ENCODE measurements at places on chromosomes 3 and 15.

DNA sequence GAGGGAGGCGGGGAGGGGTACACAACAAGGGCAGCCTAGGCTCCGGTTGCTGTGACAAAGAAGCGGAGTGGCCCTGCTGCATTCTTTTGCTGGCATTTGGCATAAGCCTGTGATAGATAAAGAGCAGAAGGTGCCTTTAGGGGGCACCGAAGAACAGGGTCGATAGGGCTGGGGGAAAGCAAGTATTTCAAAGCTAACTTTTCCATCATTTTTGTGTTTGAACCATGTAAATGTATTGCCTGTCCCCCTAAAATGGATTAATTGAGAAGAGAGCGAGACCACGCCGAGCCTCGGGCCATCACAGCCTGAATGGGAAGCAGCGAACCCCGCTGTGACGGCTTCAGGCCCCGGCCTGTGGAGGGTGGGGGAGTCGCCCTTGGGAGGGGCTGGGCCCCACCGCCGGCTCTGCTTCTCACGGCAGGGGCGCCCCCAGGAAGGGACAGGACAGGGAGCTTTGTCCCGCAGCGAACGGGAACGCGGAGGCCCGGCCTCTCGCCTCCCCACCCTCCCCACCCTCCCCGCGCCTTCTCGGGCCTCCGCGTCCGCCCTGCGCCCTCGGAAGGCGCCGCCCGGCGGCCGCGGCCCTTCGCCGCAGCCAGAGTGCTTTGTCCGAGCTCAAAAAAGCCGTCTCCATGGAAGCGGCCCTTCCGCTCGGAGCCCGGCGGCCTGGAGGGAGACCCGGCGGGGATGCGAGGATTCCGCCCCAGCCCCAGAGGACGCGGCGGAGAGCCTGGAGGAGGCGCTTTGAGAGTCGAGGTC, 32.4 kb upstream of the ALDH1L1 start:
- DNase-seq: no peak

DNA sequence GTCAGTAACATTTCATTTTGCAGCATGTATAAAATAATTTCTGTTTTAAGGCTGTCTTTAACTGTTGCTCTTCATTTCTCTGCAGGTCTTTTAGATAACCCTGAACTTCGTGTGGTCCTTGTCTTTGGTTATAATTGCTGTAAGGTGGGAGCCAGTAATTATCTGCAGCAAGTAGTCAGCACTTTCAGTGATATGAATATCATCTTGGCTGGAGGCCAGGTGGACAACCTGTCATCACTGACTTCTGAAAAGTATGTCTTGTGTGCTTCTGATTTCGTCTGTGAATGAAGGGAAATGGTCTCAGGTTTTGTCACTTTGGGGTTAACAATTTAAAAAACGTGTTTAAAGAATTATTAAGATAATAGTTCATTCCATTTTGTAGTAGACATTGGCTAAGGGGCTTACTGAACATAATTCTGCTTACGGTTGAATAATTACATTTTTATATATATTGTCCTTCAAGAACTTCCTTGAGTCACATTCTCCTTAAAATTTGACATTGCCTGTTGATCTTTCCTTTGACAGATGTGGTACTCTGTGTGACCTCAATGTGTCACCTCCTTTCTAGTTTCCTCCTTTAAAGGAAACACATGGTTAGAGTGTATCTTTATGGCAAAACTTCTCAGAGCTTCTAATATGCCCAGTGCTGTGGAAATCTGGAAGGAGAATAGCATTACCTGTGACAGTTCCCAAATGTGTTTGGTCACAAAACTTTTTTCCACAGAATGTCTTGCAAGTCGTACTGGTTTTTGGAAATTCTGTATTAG, 26.3 kb downstream of the FBXO22 start:
- DNase-seq: no peak

GRCh38 chr15:83206526-83207008, 1.1 kb downstream of the HDGFL3 start:
- no peak for DNase-seq

GRCh38 chr15:101393172-101393571, 96.3 kb downstream of the PCSK6 start:
- DNase-seq: no peak

DNA sequence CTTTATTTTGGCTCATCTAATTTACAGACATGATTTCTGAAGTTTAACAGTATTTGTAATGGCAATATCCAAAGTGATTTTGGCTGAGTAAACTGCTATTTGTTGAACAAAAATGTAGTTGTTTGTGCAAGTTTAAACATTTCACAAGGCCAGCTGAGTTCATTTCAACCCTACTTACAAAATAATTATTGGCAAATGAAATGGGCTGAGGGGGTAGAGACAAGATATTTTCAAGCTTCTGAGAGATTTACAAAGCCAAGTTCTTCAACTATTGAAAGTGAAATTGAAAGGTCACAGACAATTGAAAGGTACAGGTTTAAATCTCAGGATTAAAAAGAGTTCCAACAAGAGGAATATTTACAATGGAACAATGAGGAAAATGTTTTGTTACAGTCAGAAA, 77.1 kb downstream of the DUT start:
- no peak for DNase-seq

DNA sequence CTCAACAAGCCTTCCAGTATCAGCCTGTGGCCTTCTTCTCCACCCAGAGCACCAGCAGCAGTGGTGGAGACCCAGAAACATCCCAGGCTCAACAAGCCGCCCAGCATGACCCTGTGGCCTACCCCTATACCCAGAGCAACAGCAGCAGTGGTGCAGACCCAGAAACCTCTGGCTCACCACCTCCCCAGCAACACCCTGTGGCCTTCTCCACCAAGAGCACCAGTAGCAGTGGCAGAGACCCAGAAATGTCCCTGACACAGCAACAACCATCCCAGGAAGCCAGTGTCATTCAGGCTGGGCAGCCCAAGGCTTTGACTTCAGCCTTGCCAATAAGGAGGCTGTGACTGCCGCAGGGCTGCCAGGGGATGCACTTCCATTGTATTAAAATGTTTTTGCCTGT, 16.3 kb upstream of the EMC3 start:
- DNase-seq: no peak

- DNase-seq: no peak
Measured at GRCh38 chr15:48105936-48106335, 14.9 kb upstream of the SLC24A5 start.

DNA sequence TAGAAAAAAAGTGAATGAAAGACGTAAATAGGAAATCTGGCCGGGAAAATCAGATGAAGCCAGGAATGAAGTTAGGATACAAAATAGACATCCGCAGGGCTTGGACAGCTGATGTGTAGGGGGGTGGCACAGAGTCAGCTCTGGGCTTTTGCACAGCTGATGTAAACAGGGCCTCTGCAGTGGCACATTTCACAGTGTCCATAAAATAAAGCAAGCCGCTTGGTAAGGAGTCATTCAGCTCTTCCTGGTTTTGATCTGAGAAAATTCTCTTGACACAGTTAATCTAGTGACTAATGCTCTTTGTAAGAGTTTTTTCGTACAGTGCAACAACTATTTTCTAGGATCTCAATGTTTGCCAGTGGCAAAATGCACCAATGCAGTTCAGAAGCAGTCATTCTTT, 153.3 kb downstream of the USP13 start:
- no peak for DNase-seq

GRCh38 chr3:159616234-159616825, 372.3 kb upstream of the IL12A start:
- no peak for DNase-seq
